ENCODE measurements at places on chromosomes 16 and 17. TPM values are rescaled to one million over a fixed set of nuclear protein-coding genes. Genes with fewer than 3 reads are reported as not detected.

- DNase-seq = no peak
- no peaks in the 10 kb centered on the region for H3K4me1 ChIP-seq
- no peak overlapping the region for H3K4me3 ChIP-seq
- H3K36me3 ChIP-seq = no peaks in the 10 kb centered on the region
Observed at GRCh38 chr17:48483004-48483403, 47.8 kb downstream of the HOXB1 start.

GRCh38 chr16:8901320-8901861, 19.2 kb downstream of the LITAFD start:
- no peak for DNase-seq
- no peak overlapping the region for H3K27ac ChIP-seq
- H3K27me3 ChIP-seq = no peaks in the 10 kb centered on the region
- no peaks in the 10 kb centered on the region for H3K4me1 ChIP-seq

- H3K27ac ChIP-seq = no peak overlapping the region
- H3K4me1 ChIP-seq = peaks cover 11% of the 10 kb centered on the region
- H3K27me3 ChIP-seq = no peaks in the 10 kb centered on the region
- no peak overlapping the region for H3K4me3 ChIP-seq
- no peaks in the 10 kb centered on the region for H3K36me3 ChIP-seq
- DNase-seq = no peak
Observed at GRCh38 chr16:21164521-21165168, 6.2 kb downstream of the LDAF1 start.

COA3 gene
- total RNA-seq = 202 TPM

DNA sequence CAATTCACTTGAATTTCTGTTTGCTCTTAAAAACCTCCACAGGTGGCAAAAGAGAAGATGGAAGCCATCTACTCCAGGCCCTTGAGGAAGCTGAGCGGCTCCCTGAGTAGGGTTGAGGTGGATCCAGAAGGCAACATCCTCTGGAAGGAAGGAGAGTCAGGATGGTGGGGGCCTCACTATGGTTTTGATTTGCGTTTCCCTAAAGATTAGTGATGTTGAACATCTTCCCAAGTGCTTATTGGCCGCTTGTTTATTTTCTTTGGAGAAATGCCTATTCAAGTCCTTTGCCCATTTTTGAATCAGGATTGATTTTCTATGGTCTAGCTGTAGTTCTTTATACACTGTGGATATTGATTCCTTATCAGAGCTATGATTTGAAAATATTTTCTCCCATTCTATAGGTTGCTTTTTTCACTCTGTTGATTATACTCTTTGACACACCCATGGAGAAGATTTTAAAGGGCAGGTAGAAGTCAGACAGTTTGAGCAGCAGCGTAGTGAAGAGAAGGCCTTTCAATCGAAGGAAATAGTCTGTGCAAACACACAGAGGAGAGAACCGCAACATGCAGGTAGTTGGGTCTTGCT, 58.6 kb downstream of the WSB1 start:
- H3K4me3 ChIP-seq = peak overlapping the region; percentile 76
- no peak for DNase-seq
- no peaks in the 10 kb centered on the region for H3K27me3 ChIP-seq
- H3K27ac ChIP-seq = peak overlapping the region; percentile 75
- H3K36me3 ChIP-seq = no peaks in the 10 kb centered on the region

DNA sequence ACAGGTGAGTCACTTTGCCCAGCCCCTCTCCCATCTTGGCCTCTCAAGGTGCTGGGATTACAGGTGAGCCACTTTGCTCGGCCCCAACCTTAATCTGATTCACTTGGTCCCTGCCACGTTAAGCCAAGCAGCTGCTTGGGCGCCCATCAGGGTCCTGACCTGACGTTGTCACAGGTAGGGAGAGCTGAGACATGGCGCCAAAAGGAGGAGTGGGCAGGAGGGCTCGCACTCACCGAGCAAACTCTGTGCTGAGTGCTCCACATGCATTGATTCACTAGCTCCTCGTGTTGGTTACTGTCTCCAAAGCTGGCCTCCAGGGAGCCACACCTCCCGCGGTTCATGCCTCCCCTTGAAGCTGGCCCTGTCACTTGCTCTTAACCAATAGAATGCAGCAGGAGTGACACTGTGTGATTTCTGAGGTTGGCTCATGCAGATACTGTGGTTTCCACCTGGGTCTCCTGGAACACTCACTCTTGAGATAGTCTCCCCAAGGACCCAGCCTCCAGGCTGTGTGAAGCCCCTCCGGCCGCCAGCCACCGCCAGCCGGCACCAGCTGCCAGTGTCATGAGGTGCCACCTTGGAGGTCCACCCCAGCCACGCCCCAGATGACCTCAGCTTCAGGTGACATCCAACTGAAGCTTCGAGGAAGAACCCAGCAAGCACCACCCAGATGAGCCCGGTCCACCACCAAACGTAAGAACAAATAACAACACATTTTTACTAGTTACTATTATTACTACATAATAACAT, 223.0 kb downstream of the GSG1L start:
- H3K4me3 ChIP-seq = no peak overlapping the region
- H3K27me3 ChIP-seq = peaks cover 31% of the 10 kb centered on the region
- no peak for DNase-seq

CDH11 gene
- not detected for total RNA-seq

DNA sequence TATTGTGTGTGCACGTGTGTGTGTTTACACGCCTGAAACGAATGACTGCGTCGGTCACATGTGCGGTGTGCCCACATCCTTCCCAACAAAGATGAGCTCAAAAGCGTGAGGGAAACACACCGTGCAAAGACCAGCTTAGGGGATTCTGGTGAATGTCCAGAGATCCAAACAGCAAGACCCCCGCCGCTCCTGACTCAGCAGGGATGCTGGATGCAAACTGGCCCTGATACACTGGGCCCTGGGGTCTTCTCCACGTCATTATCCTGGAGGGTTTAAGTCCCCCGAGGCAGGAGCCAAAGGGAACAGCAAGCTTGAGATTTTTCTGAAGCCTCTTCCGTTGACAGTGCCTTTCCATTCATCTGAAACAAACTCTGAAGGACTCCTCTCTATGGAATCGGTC, 59.2 kb downstream of the TBC1D16 start:
- peaks cover 33% of the 10 kb centered on the region for H3K36me3 ChIP-seq
- no peak overlapping the region for H3K4me3 ChIP-seq
- H3K4me1 ChIP-seq = no peaks in the 10 kb centered on the region
- DNase-seq = no peak

GRCh38 chr17:81074875-81075274, 39.9 kb downstream of the BAIAP2 start:
- H3K4me1 ChIP-seq = peaks cover 15% of the 10 kb centered on the region
- DNase-seq = no peak
- no peak overlapping the region for H3K4me3 ChIP-seq
- H3K27ac ChIP-seq = no peak overlapping the region

OTOP3 gene
- not detected for total RNA-seq

IGFALS gene
- total RNA-seq = 2.4 TPM

KRT24 gene
- total RNA-seq = not detected

GRCh38 chr17:29070308-29070707, 27.4 kb downstream of the PIPOX start:
- no peaks in the 10 kb centered on the region for H3K36me3 ChIP-seq
- no peak for DNase-seq
- H3K4me3 ChIP-seq = no peak overlapping the region
- H3K27ac ChIP-seq = no peak overlapping the region
- H3K27me3 ChIP-seq = no peaks in the 10 kb centered on the region

CFAP119 gene
- total RNA-seq = 6.4 TPM

DNA sequence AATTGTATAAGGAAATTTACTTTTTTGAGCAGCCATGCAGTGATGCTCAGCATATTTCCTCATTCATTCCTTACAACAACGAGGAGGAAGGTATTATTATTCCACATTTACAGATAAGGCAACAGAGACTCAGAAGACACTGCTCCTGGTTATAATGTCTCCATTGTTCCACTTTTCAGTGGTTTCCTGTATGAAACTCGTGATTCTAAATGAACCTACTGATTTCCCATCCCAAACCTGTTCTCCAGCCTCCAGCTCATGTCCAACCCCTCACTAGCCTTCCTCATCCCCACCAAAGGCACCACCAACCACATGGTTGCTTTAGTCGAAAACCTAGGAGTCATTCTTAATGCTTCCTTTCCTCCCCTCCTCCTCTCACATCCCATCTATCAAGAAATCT, 12.5 kb upstream of the ERCC4 start:
- H3K27me3 ChIP-seq = no peaks in the 10 kb centered on the region
- no peak overlapping the region for H3K27ac ChIP-seq
- DNase-seq = no peak
- no peak overlapping the region for H3K4me3 ChIP-seq

GRCh38 chr17:50355701-50356341, 9.9 kb downstream of the XYLT2 start:
- DNase-seq = no peak
- H3K4me1 ChIP-seq = peaks cover 15% of the 10 kb centered on the region
- H3K27me3 ChIP-seq = no peaks in the 10 kb centered on the region
- no peak overlapping the region for H3K27ac ChIP-seq

GRCh38 chr17:55654022-55654421, 68.6 kb downstream of the TMEM100 start:
- H3K4me3 ChIP-seq = no peak overlapping the region
- no peaks in the 10 kb centered on the region for H3K4me1 ChIP-seq
- no peaks in the 10 kb centered on the region for H3K36me3 ChIP-seq
- no peak for DNase-seq
- no peak overlapping the region for H3K27ac ChIP-seq

TAT gene
- total RNA-seq = 1.6 TPM

DNA sequence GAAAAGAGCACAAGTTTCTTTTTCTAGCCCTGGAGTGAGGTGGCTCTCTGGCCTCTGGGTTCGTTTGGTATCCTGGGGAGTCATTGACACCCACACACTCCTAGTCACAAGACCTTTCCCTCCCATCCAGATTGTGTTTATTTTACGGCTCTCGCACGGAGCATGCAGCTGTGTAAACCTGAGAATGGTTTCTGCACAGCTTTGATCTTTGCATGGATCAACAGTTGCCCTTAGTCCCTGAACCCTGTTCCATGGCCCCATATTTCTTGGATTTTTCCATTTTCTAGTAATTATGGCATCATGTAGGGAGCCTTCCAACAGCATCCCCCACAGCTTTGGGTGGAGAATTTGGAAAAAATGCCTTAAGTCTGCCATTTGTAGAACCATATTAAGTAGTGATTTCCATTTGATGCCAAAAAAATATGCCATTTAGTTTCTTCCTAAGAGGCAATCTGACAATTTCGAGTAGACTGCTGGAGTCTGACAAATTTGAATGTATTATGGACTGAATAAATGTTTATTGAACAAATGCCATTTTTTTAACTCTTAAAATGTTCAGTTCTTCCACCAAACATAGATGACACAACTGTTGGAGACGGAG, 197.7 kb downstream of the WWOX start:
- H3K4me3 ChIP-seq = no peak overlapping the region
- peak overlapping the region; percentile 78 for H3K27ac ChIP-seq
- no peaks in the 10 kb centered on the region for H3K27me3 ChIP-seq
- DNase-seq = peak; percentile 98
- peaks cover 69% of the 10 kb centered on the region for H3K4me1 ChIP-seq

- no peaks in the 10 kb centered on the region for H3K36me3 ChIP-seq
- H3K4me3 ChIP-seq = no peak overlapping the region
- peaks cover 47% of the 10 kb centered on the region for H3K4me1 ChIP-seq
- no peak for DNase-seq
Observed at GRCh38 chr16:8576141-8577004, 13.9 kb downstream of the TMEM114 start.

KRT36 gene
- total RNA-seq = not detected

VMP1 gene
- total RNA-seq = 80.3 TPM

GRCh38 chr16:80288616-80289015, 252.2 kb upstream of the DYNLRB2 start:
- H3K36me3 ChIP-seq = no peaks in the 10 kb centered on the region
- no peaks in the 10 kb centered on the region for H3K4me1 ChIP-seq
- no peak overlapping the region for H3K4me3 ChIP-seq

DNA sequence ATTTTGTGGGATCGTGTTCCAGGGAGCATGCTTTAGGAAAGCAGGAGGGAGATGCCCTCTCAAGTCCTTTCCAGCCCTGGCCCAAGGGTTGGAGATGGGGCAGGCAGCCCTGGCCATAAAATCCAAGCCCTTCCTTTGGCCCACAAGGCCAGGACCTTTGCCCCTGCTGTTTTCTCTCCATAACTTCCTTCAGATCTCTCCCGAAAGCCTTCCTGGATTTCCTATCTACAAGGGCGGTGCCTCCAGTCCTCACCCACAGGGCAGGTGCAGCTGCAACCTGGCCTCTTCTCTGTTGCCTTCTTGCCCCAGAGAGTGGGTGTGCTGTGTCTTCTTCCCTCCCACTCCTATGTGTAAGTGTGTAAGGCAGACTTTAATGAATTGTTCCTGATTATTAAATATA, 8.5 kb upstream of the PDP2 start:
- H3K27ac ChIP-seq = no peak overlapping the region
- H3K4me1 ChIP-seq = peaks cover 30% of the 10 kb centered on the region
- no peaks in the 10 kb centered on the region for H3K36me3 ChIP-seq
- no peak for DNase-seq

DNA sequence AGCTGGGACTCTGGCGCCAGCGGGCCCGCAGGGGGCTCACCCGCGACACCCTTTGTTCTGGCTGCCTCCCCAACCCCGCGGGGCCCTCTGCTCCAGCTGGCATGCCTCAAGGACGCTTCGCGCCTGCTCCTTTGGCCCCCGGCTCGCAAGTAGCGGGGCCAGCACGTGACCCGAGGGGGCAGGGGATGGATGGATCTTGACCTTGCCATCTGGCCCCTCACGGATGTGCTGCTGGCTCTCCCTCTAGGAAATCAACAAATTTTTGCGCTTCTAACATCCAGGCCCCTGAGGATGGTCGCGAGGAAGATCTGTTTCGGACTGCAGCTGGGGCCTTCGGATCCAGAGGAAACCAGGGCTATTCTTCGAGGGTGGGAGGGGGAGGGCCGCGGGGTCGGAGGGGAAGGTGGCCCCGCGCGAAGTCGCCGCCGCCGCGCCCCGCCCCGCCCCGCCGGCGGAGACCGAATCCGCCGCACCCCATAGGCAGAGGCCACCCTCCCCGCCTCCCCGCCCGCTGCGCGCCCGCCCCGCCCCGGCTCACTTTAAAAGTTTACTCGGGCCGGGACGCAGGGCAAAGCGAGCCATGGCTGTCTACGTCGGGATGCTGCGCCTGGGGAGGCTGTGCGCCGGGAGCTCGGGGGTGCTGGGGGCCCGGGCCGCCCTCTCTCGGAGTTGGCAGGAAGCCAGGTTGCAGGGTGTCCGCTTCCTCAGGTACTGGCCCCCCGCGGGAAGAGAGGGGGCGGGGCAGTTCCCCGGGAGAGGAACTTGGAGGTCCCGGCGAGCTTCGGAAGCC, at the start of gene ACSF2:
Gene ACSF2 (plus strand): TSS at position 537 of the 790 bp plus-strand sequence. CDS start 44 bp downstream, at position 581.
- H3K4me1 ChIP-seq = peaks cover 92% of the 10 kb centered on the region
- peak within 1 kb of the TSS; percentile 74 for H3K4me3 ChIP-seq
- no peaks in the 10 kb centered on the region for H3K36me3 ChIP-seq
- peak within 1 kb of the TSS; percentile 83 for H3K27ac ChIP-seq
- H3K27me3 ChIP-seq = no peaks in the 10 kb centered on the region

PPL gene
- total RNA-seq = 6.6 TPM

CACNG1 gene
- not detected for total RNA-seq

GRCh38 chr16:85357924-85358505, 245.7 kb upstream of the CIBAR2 start:
- H3K4me1 ChIP-seq = peaks cover 42% of the 10 kb centered on the region
- H3K27me3 ChIP-seq = no peaks in the 10 kb centered on the region
- H3K27ac ChIP-seq = no peak overlapping the region

- no peak overlapping the region for H3K4me3 ChIP-seq
- no peaks in the 10 kb centered on the region for H3K4me1 ChIP-seq
- DNase-seq = no peak
- no peaks in the 10 kb centered on the region for H3K36me3 ChIP-seq
- no peak overlapping the region for H3K27ac ChIP-seq
Observed at GRCh38 chr17:60748204-60748603, 70.6 kb downstream of the BCAS3 start.

- H3K27me3 ChIP-seq = no peaks in the 10 kb centered on the region
- no peak overlapping the region for H3K27ac ChIP-seq
- peaks cover 4% of the 10 kb centered on the region for H3K36me3 ChIP-seq
- no peak overlapping the region for H3K4me3 ChIP-seq
Observed at GRCh38 chr17:21174713-21175112, 39.2 kb downstream of the TMEM11 start.
